Foreskin fibroblast (primary cell): ENCODE measurements at places on chromosomes 16 and 17.

DNA sequence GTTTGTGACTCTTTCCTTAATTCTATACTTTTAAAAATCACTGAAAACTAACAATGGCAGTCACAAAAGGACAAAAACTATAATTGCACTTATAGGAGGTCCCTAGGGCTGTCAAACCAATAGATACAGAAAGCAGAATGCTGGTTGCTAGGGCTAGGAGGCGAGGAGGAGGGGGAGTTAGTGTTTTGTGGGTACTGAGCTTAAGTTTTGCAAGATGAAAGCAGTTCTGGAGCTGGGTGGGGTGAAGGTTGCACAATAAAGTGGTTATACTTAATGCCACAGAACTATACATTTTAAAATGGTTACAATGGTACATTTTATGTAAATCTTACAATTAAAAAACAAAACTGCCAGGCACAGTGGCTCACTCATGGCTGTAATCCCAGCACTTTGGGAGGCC, 27.3 kb downstream of the NUBP1 start:
- peak; percentile 10 for DNase-seq

DNA sequence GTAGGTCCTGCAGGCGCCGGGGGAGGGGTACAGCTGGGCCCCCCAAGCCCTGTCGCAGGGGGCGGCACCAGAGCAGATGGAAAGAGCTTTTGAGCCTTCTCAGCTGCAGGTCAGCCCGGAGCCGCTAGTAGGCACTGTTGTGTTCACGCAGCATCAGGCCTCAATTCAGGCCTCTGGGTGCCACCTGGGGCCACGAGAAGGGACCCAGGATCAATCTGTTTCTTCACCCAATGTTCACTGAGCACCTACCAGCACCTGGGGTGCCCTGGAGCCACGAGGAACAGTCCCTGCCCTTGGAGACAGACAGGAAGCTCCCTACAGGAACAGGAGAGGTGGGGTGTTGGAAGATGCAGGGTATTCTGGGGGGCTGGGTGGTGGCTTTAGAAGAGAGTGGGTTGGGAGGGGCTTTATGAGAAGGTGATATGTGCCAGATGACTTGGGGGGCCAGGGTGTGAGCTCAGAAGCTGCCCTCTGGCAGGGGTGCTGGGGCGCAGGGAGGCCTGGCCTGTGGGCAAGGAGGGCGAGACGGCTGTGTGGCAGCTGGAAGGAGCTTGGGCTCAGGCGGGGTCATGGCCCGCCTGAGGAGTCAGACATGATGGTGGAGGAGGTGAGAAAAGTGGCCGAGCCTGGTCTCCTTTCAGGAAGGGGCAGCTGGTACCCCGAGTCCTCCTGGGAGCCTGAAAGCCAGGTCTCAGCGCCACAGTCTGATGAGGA, 121.9 kb upstream of the GSE1 start:
- no peak for DNase-seq

GRCh38 chr16:86398201-86398600, 112.1 kb upstream of the FOXF1 start:
- no peak for DNase-seq

DNA sequence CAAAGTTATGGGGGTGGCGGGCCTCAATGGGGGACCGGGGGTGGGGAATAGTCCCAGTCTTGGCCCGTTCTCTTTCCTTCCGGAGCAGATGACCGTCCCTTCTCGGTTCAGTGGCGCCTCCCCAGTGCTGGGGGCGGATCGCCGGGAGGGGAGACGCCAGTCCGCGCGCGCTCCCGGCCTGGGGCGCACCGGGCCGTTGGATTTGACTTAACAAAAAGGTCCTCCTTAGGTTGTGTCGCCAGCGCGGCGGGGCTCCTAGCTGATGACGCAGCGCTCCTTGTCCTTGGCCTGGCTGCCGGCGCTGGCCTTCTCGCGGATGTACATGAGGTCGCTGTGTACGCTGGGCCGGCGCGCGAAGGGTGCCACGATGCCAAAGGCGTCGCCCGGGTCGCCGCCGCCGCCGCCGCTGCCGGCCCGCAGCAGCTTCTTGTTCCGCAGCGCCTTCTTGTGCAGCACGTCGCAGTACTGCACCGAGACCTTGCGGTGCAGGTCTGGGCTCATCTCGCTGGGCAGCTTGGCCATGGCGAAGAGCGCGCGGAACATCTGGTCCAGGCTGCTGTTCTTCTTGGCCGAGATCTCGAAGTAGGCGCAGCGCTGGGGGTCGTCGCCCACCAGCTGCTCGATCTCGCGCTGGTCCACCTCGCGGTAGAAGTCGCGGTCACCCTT, 1.2 kb downstream of the RASD1 start:
- peak; percentile 36 for DNase-seq

DNA sequence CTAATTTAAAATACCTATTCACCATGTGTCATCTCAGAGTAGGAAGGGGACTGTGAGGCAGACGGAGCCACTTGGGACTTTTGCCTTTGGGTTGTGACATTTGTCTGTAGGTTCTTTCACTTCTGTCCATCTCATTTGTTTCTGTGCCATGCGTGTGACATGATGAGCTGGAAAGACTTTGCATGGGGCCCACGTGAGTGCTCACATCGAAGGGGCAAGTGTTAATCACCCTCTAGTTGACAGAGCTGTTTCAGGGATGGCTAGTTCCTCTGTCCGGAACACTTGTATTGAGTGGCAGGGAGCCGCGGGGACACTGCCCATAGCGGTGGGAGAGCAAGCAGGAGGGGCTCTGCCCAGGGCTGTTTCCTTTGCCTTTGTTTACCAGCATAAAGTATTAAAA, 112.0 kb downstream of the RPTOR start:
- DNase-seq = no peak

DNA sequence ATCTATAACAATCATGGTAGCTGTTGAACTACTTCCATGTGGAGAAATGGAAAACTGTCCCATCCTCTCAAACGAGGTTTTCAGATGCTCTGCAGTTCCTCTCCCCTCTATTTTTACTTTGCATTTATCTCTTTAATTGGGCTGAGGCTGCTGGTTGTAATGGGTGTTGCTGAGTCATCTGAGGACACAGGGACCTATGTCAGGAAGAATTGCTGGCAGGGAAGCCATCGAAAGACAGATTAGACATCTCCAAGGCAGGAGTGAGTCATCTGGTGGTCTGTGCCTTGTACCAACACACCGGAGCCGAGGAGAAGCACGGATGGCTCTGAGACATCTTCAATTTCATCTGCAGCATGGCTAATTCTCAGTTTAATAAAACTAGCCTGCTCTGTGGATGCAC, 394.5 kb downstream of the GRIN2A start:
- DNase-seq = no peak

GRCh38 chr16:30637944-30638343, 12.8 kb upstream of the PRR14 start:
- no peak for DNase-seq

DNA sequence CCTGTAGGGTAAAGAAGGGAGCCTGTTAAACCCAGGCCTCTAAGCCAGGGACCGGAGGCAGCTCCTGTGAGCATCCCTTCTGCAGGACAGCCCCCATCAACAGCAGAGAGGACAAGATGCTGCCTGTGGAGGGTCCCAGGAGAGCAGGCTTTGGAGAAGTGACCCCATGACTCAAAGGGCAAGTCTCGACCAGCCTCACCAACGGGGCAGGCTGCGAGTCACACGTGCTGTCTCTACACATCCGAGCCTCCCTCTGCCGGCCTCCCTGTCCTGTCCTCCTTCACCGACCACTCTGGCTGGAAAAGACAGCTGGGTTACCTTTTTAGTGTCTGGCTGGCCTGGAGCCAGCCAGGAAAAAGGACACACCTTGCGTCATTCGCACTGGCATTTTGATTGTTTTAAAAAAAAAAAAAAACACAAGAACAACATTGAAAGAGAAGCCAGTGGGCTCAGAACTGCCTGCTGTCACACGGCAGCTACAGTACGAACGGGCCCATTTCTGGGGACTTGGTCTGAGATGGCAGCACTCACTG, 74.5 kb upstream of the RCVRN start:
- DNase-seq = no peak

DNA sequence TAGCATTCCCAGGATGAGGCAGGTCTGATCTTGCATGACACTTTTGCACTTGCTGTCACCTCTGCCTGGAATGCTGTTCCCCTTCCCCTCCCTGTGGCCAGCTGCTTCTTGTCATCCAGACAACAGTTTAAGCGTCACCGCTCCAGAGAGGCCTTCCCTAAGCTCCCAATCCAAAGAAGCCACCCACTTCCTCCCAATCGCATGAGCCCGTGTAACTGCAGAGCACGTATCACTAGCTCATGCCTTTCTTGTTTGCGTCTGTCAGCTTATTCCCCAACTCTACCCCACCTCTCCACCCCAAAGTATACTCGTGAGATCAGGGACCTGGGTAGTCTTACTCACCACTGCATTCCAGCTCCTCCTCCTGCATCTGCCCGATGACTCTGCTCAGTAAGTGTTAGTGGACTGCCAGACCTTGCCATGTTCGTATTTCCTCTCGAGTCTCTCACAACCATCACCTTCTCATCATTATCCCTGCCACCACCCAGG, 92.8 kb downstream of the GAS7 start:
- DNase-seq = no peak
